CD4-positive, alpha-beta T cell (primary cell): ENCODE measurements at places on chromosomes 6 and 20.

GRCh38 chr6:45377043-45377553, 636 bp downstream of the SUPT3H start:
- no peak for DNase-seq

DNA sequence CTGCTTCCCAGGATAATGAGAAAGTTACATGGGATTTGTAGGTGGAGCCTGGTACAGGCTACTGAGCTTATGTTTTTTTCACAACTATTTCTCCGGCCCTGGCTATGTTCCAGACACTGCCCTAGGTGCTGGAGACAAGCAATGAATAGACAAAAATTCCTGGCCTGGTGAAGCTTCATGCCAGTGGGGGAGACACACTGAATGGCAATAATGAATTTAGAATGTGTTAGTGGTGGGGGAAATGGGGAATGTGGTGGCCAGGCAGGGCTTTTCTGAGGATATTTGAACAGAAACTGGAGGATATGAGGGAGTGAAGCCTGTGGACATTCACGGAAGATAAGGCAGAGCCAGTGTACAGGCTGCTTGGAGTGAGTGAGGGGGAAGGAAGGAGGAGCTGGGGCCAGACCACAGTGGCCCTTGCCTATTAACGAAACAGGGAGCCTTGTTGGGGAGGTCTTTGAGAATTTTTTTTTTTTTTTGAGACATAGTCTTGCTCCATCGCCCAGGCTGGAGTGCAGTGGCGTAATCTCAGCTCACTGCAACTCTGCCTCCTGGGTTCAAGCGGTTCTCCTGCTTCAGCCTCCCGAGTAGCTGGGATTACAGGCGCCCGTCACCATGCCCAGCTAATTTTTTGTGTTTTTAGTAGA, 6.6 kb downstream of the FOXS1 start:
- no peak for DNase-seq

GRCh38 chr6:34390531-34391472, 1.7 kb downstream of the NUDT3 start:
- DNase-seq = no peak

DNA sequence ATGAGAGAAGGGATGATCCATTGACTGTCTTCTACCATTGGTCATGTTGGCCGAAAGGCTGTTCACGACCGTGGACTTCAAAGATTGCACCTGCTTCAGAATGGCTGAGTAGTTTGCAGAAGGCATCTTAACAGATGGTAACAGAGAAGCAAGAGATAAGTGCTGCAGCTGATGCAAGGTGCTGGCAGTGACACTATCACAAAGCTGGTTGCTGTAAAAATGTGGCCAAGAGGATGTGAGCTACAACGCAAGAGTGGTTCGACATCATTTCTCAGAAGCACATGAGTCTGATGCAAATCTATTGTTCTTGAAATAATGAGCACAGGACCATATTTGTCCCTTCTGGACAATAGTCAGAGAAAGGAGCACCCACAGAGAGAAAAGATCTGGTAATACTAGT, 27.0 kb upstream of the ANKEF1 start:
- DNase-seq = no peak

DNA sequence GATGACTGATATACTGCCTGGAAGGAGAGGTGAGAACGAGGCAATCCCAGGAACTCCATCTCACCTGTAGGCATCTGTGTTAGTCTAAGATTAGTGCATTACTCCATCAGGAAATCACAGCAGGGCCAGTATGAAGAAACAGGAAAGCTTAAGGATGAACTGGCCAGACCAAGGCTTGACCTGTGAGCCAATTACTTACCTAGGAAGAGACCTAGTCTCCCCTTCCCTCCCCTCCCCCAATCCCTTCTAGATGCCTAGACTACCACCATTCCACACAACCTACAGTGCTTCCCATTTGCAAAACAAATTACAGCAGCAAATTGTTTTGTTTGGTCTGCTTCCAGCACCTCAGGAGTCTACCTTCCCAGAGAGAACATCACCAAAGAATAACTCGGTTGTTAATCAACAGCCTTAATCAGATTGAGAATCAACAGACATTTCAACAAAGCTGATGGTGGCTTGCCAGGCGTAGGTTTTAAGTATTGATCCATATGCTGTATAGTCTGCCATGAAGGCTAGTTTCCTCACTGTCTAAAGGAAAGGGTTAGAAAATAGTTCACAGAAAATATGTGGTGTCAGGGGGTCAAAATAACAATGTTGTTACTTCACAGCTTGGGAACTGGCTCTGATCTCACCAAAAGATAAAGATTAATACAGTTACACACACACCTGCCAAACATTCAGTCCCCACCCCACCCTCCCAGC, 10.1 kb downstream of the PKHD1 start:
- no peak for DNase-seq

- no peak for DNase-seq
These were observed 181.5 kb upstream of the TCF21 start for GRCh38 chr6:133707456-133707855.

GRCh38 chr20:55668631-55669030, 336.7 kb downstream of the CBLN4 start:
- DNase-seq = no peak

DNA sequence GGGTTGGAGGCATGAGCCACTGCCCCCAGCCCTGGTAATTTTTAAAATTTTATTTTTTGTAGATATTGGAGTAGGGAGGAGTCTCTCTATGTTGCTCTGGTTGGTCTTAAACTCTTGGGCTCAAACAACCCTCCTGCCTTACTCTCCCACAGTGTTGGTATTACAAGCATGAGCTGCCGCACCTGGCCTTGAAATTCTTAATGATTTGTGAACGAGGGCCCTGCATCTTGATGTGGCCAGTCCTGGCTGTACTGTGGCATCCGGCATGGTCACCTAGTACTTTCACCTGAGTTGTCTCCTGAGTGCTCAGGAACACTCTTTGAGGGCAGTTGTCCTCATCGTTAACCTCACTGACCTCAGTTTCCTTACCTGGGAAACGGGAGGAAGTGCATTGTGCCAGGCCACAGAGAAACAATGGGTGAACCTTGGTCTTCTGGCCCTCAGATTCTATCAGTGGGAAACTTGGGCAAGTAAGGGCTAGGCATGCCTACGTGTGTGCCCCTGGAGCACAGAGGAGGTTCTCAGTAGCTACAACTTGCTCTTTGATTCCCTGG, 19.5 kb downstream of the CEBPB start:
- no peak for DNase-seq

- no peak for DNase-seq
These were observed 216.8 kb downstream of the GJA1 start for GRCh38 chr6:121652223-121652622.

GRCh38 chr6:1624058-1624850, 14.5 kb downstream of the FOXC1 start:
- no peak for DNase-seq

- no peak for DNase-seq
These were observed 396.3 kb upstream of the EYS start for GRCh38 chr6:66103354-66103753.

GRCh38 chr20:5290596-5290995, 26.2 kb downstream of the PROKR2 start:
- DNase-seq = no peak

GRCh38 chr20:11035211-11035610, 361.4 kb upstream of the JAG1 start:
- no peak for DNase-seq

DNA sequence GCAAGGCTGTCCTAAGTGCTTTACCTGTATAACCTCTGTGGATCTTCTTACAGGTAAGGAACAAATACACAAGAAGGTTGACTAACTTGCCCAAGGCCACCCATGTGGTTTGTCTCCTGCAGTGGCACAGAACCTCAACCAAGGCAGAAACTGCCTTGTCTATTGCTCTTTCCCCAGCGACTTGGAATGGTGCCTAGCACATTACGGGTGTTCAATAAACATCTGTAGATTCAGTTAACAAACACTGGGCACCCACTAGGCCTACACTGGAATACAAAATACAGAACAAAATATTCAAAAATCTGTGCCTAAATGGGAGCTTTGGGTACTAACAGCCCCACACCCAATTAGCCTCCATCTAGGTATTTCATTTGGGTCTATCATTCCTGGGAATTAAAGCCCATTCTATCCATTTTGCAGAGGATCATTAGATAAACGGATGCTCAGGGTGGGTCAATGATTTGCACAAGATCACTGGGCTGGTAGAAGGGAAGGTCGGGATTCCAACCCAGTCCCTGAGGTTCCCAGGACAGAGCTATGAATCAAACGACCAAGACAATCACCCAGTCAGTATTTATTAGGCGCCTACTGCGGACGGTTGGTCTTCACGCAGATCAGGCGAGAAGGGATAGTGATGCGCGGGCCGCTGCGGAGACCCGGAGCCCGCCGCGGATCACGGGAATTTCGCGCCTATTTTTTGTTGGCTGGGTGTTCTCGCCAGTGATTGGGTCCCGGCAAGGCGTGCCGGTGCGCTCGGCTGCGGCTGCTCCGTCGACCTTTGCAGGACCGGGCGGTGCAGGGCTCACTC, at the start of gene STK35:
STK35 (plus strand) TSS at position 771 of the 808 bp plus-strand sequence. CDS start 55 bp downstream, outside the sequence.
- no peak for DNase-seq

DNA sequence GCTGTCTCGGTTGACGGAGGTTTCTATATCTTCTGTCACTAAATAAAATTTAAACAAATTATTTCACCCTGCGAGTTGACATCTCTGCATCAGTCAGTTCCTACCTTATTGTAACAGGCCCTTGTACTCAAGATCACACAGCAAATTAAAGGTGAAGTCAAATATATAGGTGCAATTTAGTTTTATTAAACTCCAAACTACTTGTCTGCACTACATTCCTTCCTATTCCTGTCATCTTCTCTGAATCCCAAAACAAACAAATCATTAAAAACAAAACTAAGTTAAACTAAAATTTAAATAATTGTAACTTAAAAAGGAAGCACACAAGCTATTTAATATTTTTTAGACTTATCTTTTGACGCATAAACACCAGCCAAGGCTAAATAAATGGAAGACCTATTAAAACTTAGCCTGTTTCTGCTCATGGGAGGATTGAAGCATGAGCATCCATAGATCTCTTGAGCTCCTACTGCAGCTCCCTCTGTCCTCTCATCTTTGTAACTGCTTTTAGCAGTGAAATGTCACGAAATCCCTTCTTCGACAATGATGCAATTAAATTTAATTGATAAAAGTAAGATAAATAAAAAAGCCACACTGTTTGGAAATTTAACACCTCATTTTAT, 1152.3 kb upstream of the GJE1 start:
- no peak for DNase-seq

DNA sequence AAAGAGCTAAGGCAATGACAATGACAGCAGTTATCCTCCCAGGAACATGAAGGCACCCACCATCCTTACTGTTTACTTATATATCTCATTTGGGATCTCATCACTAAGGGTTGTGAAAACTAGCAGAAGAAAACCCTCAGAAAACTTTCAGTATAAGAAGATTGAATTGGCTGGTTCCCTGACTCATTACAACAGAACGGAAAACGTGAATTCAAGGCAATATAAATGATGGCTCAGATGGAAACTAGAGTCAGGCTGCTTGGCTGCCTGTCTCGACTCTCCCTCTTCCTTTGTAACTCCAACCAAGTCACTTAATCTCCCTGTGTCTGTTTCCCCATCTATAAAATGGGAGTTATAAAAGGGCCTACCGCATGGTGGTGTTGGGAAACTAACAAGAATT, 387.1 kb upstream of the JARID2 start:
- DNase-seq = no peak

DNA sequence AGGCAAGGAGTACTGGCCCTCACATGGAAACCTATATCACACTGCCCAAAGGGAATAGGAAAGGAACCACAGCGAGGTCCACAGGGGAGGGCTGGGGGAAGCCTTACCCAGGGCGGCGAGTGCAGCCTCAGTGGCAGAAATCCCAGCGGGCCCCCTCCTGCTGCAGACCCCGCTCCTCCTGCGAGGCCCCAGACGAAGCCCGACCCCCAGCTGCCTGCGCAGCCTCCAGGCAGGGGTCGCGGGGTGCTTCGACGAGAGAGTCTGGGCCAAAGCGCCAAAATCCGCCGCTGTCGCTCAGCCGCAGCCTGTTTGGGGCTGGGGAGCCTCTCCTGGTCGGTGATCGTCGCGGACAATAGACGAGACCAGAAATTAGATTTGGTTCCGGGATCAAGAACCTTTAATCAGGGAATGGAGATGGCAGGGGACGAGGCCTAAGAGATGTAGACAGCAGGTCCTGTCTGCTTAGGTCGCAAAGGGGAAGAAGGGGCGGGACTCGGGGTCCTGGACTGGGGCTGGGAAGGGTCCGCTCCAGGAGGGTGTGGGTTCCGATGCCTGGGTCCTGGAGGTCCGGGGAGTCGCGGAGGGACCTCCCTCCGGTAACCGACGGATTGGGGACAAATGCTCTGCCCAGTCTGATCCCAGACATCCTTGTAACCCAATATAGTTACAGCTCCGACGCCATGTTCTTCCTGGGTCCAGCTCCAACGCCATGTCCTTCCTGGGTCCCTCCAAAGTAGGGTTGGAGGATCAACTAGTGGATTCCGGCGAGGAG, 36.4 kb upstream of the HLA-E start:
- no peak for DNase-seq

GRCh38 chr6:145469021-145469420, 266.3 kb downstream of the EPM2A start:
- DNase-seq = no peak

GRCh38 chr6:30491991-30492952, 3.0 kb downstream of the HLA-E start:
- DNase-seq = no peak

DNA sequence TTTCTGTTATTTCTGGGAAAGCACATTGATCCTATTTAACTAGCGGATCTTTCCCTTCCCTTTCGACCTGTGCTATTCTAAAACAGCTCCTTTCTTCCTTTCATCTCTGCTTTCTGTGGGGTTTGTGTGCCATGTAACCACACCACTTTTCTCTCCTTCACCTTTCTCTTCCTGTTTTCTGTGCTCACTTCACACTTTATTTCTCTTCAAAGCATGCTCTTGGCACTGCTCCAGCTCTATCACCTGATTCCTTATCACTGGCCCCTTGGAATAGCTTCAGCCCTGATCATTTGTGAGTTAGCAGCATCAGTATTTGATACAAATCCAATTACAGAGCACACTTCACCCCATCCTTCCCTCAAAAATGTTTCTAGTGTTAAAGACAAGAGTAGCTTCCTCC, 8.1 kb upstream of the METTL24 start:
- no peak for DNase-seq

DNA sequence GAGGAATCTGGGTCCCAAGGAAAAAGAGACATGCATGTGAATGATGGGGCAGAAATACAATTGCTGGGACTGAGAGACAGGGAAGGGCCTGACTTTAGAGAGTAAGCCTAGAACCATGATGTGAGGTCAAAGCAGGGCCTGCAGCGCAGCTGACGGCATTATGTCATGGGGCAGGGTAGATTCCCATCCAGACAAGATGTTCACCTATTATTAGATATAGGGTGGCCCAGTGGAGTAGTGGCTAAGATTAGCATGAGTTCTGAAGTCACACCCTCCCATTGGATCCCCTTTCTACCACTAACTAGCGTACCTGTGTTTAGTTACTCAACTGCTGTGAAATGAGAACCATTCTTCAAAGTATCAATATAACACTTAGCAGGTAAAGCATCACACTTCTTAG, 39.6 kb downstream of the NDUFAF5 start:
- DNase-seq = no peak

GRCh38 chr6:150336299-150336698, 32.5 kb upstream of the IYD start:
- no peak for DNase-seq

- peak; percentile 52 for DNase-seq
These were observed 86.0 kb downstream of the SESN1 start for GRCh38 chr6:109008537-109009235.
